ENCODE measurements at places on chromosomes 1 and 21.

DNA sequence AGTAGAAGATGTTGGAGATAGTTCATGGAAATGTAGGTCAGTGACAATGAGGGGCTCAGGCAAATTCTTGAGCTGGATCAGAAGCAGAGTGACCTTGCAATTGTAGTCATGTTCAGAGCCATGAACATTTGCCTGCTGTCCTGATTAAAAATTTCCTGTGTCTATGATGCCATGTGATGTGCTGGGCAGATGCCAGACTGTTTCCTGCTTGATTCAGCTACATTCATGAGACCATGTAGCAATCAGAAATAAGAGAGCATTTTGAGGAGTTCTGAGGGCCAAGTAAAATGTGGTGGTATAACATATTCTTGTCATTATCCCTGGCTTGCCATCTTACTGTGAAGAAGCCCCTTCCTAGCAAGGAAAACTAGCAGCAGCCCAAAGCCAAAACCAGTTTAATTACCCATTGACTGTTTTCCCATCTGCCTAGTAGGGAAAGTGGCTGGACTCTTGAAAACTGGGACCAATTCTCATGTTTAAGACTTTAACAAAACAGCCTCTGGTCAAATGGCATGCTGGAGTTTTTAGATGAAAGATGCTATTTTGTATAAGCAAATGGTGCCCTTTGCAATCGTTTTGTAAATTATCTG is 118.3 kb downstream of the NOS1AP start:
- DNase-seq, result no peak

DNA sequence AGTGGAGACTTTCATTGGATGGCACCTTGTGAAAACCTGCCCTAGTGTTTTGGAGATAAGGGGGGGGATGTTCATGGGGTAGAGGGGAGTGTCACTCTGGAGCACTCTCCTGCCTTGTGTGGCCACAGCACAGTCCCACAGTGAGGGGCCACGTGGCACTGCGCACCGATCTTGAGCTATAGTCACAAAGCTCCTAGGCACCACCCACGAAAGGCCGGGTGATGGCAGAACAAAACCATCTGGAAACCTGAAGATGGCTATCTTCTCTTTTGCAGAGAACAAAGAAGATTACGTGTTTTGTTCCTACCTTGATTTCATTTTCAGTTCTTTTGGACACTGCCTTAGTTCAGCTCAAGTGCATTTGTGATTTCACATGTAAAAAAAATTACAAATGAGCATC is 220.6 kb downstream of the RGS7 start:
- DNase-seq, result no peak

DNA sequence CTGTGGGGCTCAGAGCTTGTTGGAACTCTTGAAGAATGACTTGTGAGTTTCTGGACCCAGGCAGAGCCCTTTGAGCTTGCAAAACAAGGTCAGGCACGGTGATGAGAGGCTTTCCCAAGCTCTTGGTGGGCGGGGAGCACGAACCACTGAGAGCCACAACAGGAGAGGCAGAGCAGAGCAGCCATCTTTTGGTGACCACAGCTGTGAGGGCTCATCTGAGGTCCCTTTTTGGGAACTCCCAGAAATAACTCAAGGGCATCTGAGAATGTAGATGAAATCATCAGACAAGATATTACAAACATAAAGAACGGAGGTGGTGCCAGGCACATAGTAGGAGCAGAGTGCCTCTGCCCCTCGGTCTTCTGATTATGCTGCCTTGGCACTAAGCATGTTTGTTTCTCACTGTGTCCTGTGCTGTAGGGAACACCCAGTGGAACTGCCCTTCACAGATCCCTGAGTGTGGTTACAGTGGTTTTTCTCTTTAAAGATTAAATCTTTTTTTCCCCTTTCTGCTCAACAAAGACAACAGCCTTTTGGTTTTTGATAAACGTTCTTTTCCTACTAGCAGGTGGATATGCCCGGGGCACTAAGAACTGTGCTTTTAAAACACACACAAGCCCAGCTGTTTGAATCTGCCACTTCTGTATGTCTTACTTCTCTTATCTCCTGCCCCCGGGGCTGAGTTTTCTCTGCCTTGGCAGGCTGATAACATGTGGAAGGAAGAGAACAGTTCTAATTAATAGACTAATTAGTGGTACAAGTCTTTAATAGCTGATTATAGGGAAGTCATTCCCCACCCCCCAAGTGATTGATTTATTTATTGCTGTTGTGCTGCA is 37.7 kb downstream of the CD34 start:
- peak; percentile 24 for DNase-seq

DNA sequence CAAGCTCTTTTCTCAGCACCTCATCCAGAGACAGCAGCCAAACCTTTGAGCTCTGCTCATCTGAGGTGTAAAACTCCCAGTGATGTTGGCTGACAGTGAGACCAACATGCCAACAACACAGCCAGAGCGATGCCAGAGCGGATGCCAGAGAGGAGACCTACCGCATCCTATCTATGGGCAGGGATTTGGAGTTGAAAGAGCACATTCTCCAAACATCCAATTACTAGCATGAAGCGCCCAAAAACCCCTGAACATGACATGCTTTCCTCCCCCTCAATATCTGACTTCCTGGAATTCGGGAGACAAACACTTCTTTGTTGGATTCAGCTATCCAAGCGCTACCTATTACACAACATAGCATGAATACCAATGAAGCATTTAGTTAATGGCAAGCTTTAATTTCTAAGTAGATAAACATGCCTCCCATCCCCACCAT is 23.1 kb upstream of the PAXBP1 start:
- no peak for DNase-seq

- peak; percentile 51 for DNase-seq
These were observed 482.4 kb downstream of the NPHP4 start for GRCh38 chr1:5509664-5510452.

- no peak for DNase-seq
These were observed 19.7 kb downstream of the MRPL37 start for GRCh38 chr1:54219688-54220003.

DNA sequence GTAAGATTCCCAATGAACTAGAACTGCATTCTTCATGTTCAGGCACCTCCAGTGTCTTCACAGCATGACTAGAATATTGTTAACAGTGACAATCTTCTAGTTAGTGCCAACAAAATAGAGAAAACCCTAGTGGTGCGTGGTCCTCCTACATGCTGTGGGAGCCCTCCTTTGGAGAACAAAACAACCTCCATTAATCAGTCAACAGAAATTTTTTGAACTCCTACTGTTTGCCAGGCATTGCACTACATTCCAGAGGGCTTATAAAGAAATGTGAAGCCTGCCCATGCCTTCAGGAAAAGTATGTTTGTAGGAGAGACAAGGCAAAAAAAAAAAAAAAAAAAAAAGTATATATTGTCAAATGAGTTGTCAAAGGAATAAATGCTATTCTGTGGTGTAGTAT is 252.7 kb downstream of the LRRC40 start:
- DNase-seq, result no peak

GRCh38 chr1:238329671-238330070 is 438.9 kb upstream of the ZP4 start:
- no peak for DNase-seq

DNA sequence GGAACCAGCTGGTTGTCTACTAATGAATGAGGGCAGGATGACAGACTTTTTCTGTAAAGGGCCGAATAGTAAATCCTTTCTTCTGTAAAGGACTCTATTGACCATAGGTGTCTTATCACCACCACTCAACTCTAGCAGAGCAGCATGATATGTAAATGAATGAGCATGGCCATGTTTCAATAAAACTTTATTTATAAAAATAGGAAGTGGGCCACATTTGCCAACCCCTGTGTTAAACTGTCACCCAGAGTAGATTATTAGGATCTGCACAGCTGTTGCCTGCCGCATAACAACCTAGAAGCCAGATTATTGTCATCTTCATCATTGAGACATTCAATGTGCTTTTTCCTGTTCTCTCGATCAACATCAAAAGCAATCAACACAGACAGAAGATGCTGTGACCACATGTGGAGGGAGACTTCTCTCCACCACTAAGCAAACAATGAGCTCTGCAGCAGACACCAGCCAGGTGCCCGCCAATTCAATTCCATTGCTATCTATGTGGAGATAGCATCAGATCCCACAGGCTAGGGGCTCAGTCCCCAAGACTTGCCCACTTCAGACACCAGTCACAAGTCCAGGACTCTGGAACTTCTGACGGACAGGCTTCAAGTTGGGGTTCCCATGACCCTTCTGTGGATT is 6.8 kb upstream of the EFHD2 start:
- no peak for DNase-seq

DNA sequence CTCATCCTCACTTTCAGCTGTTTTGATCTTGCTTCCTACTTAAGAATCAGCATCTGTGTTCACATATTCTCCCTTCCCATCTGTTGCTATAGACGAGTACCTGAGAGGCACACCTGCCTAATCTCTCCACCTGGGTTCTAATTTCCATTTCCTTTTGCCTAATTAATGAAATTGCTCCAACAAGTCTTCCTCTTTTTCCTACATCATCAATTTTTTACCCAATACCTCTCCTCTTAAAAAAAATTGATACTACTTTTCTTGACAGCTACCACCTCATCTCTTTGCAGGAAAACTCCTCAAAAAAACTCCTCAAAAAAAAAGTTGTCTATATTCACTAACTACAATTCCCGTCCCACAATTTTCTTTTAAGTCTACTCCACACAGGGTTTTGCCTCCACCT is 71.8 kb downstream of the NME7 start:
- DNase-seq, result no peak

DNA sequence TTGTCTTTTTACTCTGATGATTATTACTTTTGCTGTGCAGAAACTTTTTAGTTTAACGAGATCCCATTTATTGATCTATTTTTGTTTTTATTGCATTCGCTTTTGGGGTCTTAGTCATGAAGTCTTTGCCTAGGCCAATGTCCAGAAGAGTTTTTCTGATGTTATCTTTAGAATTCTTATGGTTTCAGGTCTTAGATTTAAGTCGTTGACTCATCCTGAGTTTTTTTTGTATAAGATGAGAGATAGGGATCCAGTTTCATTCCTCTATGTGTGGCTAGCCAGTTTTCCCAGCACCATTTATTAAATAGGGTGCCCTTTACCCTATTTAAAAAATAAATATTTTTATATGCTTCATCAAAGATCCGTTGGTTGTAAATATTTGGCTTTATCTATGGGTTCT is 13.2 kb downstream of the MAN1C1 start:
- no peak for DNase-seq

DNA sequence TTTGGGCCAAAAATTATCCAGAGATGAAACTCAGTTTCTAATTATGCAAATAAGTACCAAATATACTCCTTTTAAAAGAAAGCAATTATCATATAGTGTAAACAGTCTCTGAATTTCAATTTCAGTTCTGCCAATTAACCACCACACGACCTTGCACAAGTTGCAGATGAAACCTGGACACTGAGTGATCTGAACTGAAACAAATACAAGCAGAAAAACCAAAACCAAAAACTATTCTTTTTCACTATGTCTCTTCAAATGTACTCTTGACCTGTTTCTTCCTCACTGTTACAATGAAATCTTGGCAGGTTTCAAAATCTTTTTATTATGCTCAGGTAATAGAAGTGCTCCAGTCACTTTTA is 79.2 kb downstream of the TYW3 start:
- DNase-seq, result no peak

- no peak for DNase-seq
These were observed 173.0 kb upstream of the PALMD start for GRCh38 chr1:99472893-99473292.

DNA sequence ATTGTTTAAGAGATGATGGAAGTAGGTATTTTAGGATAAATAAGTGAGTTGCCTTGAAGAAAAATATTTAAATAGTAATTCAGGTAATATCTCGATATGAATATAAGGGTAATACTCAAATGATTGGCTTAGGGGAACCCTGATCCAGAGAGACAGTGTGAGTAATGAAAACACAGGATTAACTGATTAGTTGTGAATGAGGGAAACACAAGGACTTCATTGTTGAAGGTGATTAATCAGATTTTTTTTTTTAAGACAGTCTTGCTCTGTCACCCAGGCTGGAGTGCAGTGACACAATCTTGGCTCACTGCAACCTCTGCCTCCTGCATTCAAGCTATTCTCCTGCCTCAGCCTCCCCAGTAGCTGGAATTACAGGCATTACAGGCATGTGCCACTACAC is 12.7 kb downstream of the SLC25A33 start:
- no peak for DNase-seq

DNA sequence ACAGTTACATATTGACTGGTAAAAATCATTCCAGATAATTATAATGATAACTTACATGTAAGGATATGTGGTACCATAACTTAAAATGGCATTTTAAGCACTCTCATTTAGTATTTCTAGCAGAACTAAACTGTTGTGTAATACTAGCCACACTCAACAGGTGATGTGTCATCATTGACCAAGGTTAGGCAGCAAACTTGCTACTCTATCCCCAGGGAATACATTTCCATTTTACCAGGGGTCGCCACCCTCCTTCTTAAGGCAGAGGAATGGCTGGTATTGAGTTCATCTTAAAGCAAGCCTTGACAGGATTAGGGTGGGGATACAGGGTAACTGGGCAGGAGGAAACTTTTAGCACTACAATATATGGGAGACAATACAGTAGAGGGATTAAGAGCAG is 259.8 kb upstream of the CAMK1G start:
- DNase-seq, result no peak

- no peak for DNase-seq
These were observed 132.4 kb downstream of the HMGB4 start for GRCh38 chr1:33996281-33996680.

DNA sequence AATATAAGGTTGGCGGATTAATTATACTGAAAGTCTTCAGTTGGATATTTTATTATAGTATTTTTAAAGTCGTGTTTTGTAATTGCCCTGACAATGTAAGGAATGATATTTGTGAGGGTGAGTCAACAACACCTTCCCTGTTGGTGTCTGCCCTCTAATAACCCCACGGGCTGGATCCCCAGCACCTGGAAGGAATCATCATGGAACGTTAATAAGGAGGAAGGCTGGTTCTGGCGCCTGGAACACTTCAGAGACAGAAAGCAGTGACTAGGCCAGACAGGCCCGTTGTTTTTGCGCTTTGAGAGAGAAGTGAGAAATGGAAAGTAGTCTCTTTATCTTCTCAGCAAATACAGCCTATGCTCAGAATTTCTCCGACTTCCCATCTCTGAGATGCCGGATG is 31.6 kb downstream of the TEX35 start:
- no peak for DNase-seq

DNA sequence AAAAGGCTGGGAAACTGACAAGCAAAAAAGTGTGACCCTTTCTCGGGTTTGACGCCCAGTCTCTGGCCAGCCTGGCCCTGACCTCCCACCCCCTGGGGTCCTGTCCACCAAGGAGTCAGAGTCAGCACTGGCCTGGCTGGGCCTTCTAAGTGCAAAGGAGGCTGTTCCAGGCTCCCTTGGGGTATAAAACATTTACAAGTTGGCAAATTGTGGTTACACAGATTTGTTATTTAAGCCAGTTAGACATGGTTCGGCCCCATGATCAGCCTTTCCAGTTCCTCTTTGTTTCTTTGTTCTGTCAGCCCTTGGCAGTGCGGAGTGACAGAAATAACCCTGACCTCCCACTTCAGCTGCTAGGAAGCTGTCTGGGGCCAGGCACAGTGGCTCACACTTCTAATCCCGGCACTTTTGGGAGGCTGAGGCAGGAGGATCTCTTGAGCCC is 161.6 kb upstream of the RAB4A start:
- DNase-seq, result no peak

DNA sequence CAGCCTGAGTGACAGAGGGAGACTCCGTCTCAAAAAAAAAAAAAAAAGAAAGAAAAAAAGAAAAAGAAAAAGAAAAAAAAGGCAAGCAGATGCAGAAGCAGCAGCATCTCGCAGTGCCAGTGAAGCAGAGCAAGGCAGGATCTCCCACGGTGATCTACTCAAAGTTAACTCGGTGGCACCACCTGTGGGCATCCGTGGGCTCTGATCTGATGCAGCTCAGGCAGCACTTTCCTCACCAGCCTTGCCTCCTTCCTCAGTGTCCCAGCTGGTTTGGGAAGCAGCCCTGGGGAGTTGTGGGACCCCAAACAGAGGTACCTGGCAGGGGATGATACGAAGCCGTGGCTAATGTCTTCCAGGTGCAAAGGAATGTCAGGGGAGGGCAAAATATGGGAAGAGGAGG is 104.3 kb upstream of the KRTAP19-8 start:
- no peak for DNase-seq
